A549 treated with RU486 at 1 μM for 4 hours (cell line): ENCODE measurements at places on chromosomes 1 and 21. TPM values are rescaled to one million over a fixed set of nuclear protein-coding genes. Genes with fewer than 3 reads are reported as not detected.

Gene LCE2A
- total RNA-seq = not detected in 5 replicates

Gene HS2ST1
- 5.5 to 12.8 TPM (median 12.1 TPM) in 5 replicates for total RNA-seq

Gene DAB1
- total RNA-seq = not detected in 5 replicates

Gene SH3BGR
- total RNA-seq = 0.65 to 1.5 TPM (median 0.84 TPM) in 5 replicates
